ENCODE measurements at places on chromosomes 2 and 18.
A peak's percentile ranks its signal among the peaks of the same experiment; 100 is the strongest.

- DNase-seq, result peak; percentile 70
Measured at GRCh38 chr18:58048081-58048642, 4.1 kb downstream of the NEDD4L start.

DNA sequence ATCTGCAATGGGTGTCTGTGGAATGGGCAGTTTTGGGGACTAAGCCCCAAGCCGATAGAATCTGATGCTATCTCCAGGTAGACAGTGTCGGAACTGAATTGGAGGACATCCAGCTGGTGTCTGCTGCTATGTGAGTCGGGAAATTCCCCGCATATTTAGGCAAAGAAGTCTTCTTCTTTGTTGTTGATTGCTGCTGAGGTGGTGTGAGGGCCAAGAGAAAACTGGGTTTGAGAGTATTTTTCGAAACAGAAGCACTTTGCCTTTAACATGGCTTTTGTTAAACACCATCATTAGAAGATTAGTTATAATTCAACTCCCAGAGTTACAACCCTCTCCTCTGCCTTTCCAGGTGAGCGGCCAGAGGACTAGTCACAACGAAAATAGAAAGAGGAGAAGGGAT lies 49.4 kb upstream of the ACTR3 start:
- no peak for DNase-seq

DNA sequence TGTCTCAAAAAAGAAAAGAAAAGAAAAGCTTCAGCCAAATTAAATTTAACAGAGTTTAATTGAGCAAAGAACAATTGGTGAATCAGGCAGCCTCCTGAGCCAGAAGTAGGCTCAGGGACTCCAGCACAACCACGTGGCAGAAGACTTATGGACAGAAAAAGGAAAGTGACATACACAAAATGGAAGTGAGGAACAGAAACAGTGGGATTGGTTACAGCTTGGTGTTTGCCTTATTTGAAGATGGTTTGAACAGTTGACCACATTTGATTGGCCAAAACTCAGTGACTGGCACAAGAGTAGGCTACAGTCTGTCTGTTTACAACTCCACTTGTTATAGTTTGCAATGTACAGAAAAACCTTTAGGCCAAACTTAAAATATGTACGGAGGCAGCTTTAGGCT lies 83.1 kb downstream of the SOCS6 start:
- no peak for DNase-seq

GRCh38 chr2:160574468-160575140 lies 81.0 kb upstream of the RBMS1 start:
- DNase-seq, result peak; percentile 76

- peak; percentile 31 for DNase-seq
Measured at GRCh38 chr2:134232868-134233727, 20.8 kb upstream of the MGAT5 start.
